NCI-H2227 treated with DMSO at 0.1 percent for 48 hours (cell line): ENCODE measurements at places on chromosomes 16 and 17.

DNA sequence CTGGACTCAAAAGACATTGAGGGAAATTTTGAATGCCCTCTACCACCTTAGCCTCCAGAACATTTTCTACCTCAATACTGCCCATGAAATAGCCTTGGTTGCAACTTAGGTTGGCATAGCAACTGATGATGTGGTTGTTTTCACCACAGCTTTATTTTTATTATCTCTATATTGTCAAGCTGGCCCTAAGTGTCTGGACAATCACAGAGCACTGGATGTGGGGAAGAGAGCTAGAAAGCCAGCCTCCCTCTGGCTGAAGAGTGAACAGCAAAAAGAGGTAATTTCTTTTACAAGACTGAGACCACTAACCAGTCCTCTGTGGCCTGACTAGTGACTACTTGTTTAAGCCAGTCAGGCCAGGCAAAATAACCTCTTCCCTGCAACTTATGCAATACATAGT, 159.6 kb downstream of the HS3ST2 start:
- DNase-seq, result no peak

GRCh38 chr16:48442379-48442778, 57.2 kb upstream of the SIAH1 start:
- no peak for DNase-seq

- no peak for DNase-seq
Observed at GRCh38 chr16:4570688-4571321, 14.7 kb downstream of the C16orf96 start.

DNA sequence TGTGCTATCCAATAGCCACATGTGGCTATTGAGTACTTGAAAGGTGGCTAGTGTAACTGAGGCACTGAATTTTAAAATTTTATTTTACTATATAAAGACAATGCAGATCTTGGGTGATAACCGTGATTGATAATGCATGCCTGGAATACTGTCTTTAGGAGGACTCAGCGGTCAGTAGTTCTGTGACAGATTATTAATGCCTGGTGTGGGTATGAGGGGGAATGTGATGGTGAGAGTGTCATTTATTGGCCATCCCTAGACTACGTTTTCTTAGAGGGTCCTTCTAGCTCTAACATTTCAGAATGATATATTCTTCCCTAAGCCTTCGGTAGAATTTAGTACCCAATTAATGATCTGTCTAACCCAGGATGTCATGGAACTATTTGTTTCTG, 157.6 kb downstream of the CPPED1 start:
- DNase-seq, result no peak

GRCh38 chr16:17018585-17018939, 452.2 kb downstream of the XYLT1 start:
- no peak for DNase-seq

DNA sequence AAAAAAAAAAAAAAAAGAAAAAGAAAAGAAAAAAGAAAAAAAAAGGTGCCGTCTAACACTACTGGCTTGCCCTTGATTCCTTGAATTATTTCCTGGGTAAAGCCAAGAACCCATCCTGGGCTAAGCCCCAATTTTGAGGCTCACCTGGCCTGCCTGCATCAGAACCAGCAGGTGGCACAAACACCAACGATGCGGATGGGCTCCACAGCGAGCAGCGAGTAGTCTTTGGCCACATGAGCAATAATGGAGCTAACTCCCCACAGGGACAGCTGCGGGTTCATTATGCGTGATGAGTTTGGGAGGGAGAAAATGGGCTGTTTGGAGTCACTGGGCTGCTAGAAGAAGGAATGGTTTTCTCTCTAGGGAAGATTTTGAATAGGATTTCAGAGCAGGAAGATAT, 91.1 kb downstream of the ASIC2 start:
- DNase-seq, result no peak

DNA sequence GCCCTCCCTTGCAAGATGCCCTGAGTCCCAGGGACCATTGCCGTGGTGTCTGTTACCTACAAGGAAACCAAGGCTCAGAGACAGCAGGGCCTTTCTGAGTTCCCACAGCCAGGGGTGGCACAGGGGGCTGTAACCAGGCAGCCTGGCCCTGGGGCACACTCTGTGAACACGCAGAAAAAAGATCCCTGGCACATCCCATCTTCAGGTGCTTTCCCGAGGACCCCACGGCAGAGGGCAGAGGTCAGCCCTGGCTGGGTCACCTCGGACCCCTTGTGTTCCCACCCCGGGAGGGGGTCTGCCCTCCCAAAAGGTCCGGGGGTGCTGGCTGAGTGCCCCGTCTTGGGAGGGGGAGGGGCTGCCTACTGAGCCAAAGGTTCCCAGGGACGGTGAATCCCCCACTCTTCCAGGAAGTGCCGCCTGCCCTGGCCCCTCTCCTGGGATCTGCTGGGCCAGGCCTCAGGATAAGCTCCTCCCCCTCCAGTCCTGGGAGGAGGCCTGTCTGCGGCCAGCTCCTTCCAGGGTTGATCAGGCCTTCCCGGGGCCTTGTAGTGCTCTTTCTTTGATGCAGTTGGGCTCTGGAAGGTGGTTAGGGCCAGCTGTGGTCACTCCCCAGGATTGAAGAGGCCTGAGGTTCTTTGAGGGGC, 8.1 kb downstream of the GLIS2 start:
- no peak for DNase-seq
